ENCODE measurements at places on chromosomes 3 and 15.

GRCh38 chr3:139280027-139280671 is 63.7 kb upstream of the MRPS22 start:
- no peak for DNase-seq

GRCh38 chr3:55676643-55677042 is 189.5 kb upstream of the WNT5A start:
- no peak for DNase-seq

GRCh38 chr3:89697321-89697916 is 590.0 kb downstream of the EPHA3 start:
- no peak for DNase-seq

- DNase-seq = no peak
These were observed 103.3 kb downstream of the IL1RAP start for GRCh38 chr3:190617185-190617584.

GRCh38 chr3:22012471-22012870 is 261.5 kb upstream of the ZNF385D start:
- DNase-seq = no peak

DNA sequence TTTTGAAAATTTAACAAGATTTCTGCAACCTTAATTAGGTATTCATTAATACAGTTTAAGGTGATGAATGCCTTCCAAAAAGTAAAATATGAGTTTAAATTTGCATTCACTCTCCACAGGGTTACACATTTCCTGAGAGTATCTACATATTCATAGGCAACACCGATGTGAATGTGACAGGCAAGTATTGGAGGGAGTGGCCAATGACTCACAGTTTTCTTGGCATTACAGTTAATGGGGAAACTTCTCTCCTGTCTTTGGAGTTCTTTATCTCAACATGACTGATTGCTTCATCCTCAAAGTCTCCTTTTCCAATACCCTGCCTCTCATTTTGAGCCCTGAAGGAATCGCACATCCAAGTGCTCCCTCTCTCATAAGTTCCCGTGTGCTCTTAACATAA is 181.9 kb upstream of the CHL1 start:
- DNase-seq = no peak

- no peak for DNase-seq
These were observed 13.0 kb upstream of the HDC start for GRCh38 chr15:50278496-50278895.

All from activated gamma-delta T cell (primary cell).